Stimulated activated CD4-positive, alpha-beta T cell treated with anti-CD3 and anti-CD28 coated beads, TNF-alpha, amount 100 ng/mL, for 1 hour (primary cell): ENCODE measurements at places on chromosomes 6 and 20.

DNA sequence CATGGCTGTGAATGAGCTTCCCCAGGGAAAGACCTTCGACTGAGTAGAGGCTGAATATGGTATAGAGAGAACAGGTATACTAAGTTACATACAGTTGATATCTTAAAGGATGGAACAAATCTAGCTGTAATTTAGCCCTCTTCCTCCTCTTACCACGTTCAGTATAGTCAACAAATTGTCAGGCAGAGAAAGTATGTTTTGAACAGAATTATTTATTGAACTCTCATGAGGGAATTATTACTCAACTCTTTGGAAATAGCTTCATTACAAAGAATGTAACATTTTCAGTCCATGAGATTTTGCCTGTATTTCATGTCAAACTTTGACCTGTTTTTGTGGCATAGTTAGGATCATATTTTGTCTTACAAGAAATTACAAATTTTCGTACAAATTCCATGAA is 63.0 kb downstream of the SH3BGRL2 start:
- no peak for DNase-seq

DNA sequence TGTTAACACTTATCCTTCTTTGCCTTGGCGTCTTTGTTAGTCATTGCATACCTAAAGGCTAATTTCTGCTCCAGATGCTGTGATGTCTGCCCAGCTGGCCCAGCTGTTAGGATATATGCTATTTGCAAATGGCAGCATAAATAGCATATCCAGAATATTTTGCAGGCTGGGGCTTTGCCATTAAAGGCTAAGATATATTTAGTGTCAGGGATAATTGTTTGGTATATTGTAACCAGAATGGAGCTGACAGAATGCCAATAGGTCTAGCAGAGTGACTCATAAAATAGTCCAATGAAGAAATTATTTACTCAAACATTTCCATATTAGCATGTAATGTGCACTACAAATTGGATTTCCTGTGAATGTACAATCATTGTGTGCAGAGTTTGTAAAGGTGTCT is 584.1 kb upstream of the FLRT3 start:
- no peak for DNase-seq

DNA sequence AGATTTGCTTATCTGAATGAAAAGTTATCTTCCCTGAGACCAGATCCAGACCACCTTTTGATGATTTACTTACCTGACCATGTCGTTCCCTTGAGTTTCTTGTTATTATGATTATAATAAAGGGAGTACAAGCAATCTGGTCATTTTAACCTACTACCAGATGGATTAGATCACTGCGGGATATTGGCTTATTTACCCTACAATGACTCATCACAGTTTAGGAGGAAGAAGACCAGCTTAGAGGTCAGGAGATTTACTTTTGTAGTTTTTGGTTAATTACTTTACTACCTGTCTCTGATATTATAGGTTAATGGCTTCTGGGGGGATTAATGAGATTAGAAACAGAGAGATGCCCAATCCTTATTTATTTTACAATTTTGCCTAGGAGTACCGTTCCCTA is 10.7 kb downstream of the PKIB start:
- DNase-seq = no peak

GRCh38 chr20:1324598-1325172 is 4.3 kb downstream of the SDCBP2 start:
- no peak for DNase-seq

GRCh38 chr6:128724738-128725137 is 158.2 kb upstream of the LAMA2 start:
- DNase-seq = no peak

DNA sequence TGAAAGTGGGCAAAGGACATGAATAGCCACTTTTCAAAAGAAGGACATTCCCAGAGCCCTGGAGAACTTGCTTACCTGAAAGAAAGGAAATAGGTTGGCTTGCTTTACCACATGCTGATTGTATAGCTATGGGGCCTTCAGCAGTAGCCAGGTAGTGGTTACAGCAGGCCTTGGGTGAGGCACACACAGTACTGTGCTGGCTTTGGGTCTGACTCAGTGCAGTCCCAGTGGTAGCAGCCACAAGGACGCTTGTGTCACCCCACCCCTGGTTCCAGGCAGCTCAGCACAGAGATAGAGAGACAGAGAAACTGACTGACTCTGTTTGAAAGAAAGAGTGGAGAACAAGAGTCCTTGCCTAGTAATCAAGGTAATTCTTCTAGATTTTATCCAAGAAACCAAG is 201.0 kb upstream of the EYS start:
- no peak for DNase-seq

- no peak for DNase-seq
Observed at GRCh38 chr6:13573669-13574110, 711 bp upstream of the SIRT5 start.

DNA sequence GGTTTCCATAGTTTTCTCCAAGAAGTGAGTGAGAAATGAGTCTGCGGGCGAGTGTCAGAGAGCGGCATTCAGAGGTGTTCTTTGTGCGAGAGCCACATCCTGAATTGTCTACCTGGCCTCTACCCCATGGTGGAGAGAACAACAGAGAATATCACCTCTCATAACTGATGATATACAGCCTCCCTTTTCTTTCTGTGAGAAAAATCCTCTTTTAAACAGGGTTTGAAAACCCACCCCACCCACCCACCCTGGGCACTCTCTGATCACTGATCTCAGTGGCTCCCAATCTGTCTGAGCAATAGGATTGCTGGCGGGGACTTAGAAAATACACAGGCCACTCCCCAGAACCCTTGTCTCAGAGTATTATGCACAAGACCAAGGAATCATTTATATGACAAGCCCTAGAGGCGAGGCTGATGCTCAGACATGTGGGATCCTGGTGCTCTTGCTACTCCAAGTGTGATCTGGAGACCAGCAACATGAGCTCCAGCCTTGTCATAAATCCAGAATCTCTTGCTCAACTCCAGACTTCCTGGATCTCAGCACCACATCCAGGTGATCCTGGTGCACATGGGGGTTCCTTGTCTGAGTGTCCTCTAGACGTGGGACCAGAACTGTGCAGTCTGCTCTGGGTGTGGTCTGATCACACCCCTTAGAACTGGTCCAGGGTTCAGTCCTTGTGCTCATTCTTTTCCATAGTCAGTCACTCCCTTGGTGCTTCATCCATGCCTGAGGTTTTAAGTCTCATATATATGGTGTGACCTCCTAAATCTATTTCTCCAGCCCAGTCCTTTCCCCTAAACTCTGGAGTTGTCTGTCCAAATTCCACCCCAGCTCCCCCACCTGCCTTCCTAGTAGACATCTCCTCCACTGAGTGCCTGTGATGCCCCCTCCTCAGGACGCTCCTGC is 5.3 kb downstream of the HLA-B start:
- DNase-seq = no peak

DNA sequence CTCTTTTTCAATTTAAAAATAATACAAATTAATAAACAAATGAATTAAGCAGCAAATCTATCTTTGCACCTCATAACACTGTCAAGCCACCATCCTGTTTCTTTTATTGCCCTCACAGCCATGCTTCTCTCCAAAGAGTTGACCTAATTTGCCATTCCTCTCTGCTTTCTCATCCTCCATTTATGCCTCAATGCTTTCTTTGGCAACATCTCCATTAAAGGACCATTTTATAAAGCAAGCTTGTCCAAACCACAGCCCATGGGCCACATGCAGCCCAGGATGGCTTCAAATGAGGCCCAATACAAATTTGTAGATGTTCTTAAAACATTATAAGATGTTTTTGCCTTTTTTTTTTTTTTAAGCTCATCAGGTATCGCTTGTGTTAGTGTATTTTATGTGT is 26.4 kb upstream of the MEI4 start:
- no peak for DNase-seq

DNA sequence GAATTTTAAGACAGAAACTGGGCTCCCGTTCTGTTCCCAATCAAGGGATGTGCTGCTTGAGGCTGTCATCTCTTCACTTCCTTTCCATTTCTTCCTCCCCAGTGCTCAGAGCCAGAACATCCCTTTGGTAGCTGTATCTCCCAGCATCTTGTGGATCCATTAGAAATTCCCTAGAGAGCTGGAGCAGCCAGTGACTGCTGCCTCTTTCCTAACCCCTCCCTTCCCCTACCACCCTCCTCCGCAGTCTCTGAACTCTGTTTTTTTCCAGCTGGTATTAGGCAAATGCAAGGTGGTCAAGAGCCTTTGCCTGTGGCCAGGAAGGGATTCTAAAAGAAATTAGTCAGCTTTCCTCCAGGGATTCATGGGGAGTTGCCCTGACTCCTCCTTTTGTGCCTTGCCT is 208.0 kb downstream of the EYA2 start:
- no peak for DNase-seq

GRCh38 chr6:133396233-133396983 is 155.3 kb downstream of the EYA4 start:
- DNase-seq = no peak

GRCh38 chr6:133752129-133752528 is 136.8 kb upstream of the TCF21 start:
- DNase-seq = no peak

DNA sequence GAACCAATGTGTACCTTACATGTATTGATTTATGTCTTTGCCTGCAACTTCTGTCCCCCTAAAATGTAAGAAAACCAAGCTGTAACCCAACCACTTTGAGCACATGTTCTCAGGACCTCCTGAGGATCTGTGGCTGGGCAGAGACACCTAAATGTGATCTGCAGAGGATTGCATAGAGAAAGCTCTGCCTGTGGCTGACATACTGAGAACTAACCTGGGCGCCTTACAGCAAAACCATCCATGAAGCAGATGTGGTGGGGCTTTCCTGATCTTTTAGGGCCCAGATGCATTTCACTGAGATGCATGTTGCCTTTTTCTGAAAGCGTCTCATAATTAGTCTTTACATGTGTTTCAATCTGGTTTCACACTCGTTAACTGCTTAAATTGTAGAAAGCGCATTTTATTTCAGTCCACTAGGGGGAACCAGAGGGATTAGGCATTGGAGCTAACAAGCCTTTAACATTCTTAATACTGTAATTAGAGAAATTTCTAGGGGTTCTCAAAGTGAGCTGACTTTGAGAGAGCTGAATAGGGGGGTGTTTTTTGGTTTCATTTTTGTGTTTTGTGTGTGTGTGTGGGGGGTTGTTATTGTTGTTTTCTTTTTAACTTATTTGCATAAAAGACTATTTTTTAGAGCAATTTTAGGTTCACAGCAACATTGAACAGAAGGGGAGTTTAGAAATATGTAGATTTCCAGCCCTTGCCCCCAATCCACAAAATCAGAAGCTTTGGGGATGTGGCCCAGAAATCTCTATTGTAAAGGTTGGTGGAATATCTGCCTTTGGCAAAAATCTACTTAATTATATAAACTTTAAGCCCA is 50.9 kb upstream of the FAM184A start:
- DNase-seq = no peak

- DNase-seq = no peak
Observed at GRCh38 chr20:1272368-1273100, 6.4 kb downstream of the SNPH start.

GRCh38 chr6:101396548-101397173 is 3.2 kb downstream of the GRIK2 start:
- no peak for DNase-seq

DNA sequence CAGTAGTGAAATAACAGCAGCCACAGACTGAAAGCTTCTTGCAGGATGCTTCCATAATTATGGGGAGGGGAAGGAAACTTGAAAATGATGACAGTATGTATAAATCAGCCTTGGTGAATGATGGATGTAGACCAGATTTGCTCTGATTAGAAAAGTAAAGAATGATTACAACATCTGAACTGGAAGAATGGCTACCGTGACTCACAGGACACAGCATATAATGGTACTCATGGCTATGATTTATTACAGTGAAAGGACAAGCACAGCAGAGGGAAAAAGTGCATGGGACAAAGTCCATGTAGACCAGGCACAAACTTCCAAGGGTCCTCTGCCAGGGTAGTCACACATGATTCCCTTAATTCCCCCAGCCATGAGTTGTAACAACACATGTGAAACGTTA is 70.7 kb upstream of the POPDC3 start:
- DNase-seq = no peak

DNA sequence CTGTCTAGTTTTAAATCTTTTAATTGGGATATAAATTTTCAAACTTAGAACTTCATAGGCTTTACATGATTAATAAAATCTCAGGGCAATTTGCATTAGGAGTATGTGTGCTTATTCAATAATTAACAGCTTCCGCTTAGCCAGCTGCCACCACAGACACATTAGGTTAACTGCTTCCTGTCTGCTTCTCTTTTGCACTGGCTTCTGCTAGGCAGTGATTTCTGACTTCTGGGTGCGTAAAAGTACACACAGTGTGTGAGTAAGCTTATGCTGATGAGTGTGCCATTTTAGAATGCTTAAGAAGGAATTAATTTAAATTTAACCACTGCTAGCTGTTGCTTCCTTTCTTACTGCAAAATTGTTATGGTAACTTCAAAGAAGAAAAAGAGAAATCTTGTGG is 73.9 kb downstream of the F13A1 start:
- no peak for DNase-seq

- DNase-seq = no peak
Observed at GRCh38 chr6:158801655-158802294, 17.4 kb downstream of the EZR start.
